ENCODE measurements at places on chromosomes 6 and 20. TPM values are rescaled to one million over a fixed set of nuclear protein-coding genes. Genes with fewer than 3 reads are reported as not detected.

KIF6 gene
- not detected for total RNA-seq

GRCh38 chr6:25330796-25331685, 51.9 kb downstream of the CARMIL1 start:
- DNase-seq = no peak

- DNase-seq = no peak
Observed at GRCh38 chr6:149890629-149891045, 7.3 kb downstream of the RAET1E start.

DNA sequence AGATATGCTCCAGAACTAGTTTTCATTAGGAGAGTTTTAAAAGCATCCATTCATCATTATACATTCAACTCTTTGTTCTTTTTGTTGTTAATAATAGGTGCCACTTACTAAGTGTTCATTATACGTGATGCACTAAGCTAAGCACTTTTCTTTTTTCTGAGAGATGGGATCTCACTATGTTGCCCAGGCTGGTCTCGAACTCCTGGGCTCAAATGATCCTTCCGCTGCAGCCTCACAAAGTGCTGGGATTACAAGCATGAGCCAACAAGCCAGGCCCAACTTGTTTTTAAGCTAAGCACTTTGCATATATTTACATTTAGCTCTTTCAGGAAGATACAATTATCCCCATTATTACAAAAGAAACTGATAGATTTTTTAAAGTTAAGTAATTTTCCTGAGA, 5.7 kb upstream of the GFOD1 start:
- no peak for DNase-seq

DNA sequence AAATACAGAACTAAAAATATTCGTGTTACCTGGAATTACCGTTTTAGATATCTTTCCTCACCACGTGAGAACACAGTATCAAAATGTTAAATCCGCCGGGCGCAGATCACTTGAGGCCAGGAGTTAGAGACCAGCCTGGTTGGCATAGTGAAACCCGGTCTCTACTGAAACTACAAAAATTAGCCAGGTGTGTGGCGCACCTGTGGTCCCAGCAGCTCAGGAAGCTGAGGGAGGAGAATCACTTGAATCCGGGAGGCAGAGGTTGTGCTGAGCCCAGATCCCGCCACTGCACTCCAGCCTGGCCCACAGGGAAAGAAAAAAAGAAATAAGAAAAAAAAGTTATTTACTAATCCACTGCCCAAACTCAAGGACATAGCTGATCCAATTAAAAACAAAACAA, 4.8 kb upstream of the DDX43 start:
- no peak for DNase-seq

SAMD3 gene
- not detected for total RNA-seq

HSPA12B gene
- 3.7 TPM for total RNA-seq

- DNase-seq = no peak
Observed at GRCh38 chr6:79137671-79138070, 59.6 kb upstream of the PHIP start.

DNA sequence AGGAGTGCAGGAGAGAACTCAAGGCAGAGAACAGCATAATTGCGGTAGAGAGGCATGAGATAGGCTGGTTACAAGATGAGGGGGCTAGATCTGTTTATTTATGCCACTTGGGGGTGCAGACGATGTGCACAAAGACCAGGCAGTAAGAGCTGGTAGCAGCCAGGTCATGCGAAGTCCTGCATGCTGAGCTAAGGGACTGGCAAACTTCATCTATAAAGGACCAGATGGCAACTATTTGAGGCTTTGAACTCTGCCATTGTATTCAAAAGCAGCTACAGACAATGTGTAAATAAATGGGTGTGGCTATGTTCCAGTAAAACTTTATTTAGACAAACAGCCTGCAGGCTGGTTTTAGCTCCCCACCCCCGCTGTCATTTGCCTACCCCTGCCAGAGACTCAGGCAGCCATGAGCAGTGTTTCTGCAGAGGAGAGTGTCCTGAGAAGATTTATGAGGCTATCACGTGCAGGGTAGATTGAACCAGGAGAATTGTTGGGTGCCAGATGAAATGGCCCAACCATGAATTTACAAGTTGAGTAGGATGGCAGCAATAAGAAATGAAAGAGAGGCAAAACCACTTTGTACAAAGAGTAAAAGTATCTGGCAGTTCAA, 253.4 kb upstream of the MOCS1 start:
- DNase-seq = no peak

DNA sequence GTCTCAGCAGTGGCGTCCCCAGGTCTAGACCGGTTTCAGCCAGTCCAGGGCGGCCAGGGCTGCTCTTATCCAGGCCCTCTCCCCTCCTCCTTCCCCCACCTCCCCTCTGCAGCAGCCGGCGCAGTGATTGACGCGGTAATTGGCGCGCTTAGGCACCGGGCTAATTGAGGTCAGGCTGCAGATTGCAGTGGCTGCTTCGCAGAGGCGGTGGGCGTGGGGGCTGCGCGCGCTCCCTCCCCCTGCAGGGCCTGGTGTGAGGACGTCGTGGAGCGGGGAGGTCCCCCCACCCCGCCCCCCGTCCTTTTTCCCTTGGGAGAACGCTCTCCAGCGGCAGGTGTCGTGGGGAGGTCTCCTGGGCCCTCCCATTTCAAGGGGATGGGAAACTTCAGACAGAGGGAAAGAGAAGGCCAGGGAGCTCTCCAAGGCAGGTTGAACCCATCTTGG, 70.4 kb upstream of the BLCAP start:
- no peak for DNase-seq

DNA sequence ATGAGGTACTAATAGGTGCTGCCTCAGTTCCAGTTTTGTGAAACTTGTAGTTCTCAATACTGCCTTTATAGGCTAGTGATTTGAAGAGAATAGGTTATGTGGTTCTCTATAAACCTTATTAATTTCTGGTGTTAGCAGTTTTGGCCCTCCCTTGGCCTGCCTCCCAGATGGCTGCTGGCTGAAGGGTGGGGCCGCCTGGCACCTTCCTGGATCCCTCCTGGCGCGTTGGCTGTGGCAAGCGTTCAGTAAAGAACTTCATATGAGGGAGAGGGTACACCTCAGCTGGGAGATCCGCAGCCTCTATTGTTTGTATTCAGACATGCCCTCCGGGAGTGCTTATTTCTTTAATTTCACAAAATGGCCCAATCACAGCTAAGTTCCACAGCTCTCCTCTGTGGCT, 51.9 kb downstream of the FAM120B start:
- no peak for DNase-seq

DNA sequence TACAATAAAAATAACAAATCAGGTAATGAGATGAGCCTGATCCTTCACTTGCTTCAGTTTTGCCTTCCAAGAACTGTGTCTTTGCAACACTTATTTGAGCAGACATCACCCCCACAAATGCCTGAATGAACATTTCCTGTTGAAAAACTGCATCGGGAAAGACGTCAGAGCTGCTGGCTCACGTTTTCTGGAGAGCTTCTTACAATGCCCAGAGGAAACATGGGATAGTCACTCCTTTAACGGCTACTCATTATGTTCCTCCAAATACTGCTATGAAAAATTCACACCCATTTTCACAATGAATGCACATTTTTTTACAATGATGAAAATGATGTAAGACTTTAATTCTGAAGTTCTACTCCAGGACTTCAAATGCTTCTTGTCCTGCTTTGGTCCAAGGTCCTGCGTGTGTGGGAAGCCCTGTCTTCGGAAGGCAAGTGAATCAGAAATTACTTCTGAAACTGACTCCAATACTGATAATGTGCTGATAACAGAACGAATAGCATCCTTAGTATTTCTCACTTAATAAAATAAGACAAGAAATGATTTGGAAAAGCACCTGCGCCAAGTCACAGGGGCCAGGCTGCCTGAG, 238.0 kb downstream of the ANKRD60 start:
- DNase-seq = no peak
